Activated naive CD4-positive, alpha-beta T cell treated with anti-CD3 and anti-CD28 coated beads for 36 hours (primary cell): ENCODE measurements at places on chromosomes 2 and 18. TPM values are rescaled to one million over a fixed set of nuclear protein-coding genes. Genes with fewer than 3 reads are reported as not detected.

PROKR1 gene
- total RNA-seq = not detected

EFEMP1 gene
- not detected for total RNA-seq

ADAM23 gene
- total RNA-seq = 0.10 TPM

KLHL41 gene
- total RNA-seq = not detected

GAL3ST2 gene
- total RNA-seq = not detected

SMAD2 gene
- 106 TPM for total RNA-seq

WDR43 gene
- total RNA-seq = 76.5 TPM

LGALSL gene
- total RNA-seq = 1.5 TPM

KCNF1 gene
- not detected for total RNA-seq

TMEM247 gene
- not detected for total RNA-seq

MC2R gene
- not detected for total RNA-seq

DNA sequence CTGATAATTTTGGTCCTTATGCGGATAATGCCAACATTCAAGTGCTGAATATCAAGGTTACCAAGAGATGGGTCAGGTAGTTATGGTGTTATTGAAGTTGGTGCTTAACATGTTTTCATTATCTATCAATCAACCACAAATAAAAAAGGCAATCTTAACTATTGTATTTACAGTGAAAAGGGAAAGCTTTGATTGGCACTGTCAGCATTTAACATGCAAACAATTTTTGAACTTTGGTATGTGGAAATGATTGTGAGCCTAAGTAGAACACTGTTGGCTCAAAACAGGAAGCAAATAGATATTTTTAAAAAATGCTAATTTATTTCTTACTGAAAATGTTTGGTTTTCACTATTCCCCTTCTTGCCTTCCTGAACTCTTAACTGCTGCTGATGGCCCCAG, 21.9 kb downstream of the APLF start:
- H3K4me3 ChIP-seq = no peak overlapping the region
- no peak for DNase-seq
- H3K36me3 ChIP-seq = peaks cover 1% of the 10 kb centered on the region
- H3K27me3 ChIP-seq = no peaks in the 10 kb centered on the region
- H3K4me1 ChIP-seq = peaks cover 2% of the 10 kb centered on the region

- peaks cover 13% of the 10 kb centered on the region for H3K4me1 ChIP-seq
- peak; percentile 74 for DNase-seq
- H3K27ac ChIP-seq = no peak overlapping the region
- no peak overlapping the region for H3K4me3 ChIP-seq
- H3K27me3 ChIP-seq = no peaks in the 10 kb centered on the region
Observed at GRCh38 chr2:174771631-174772471, 7.6 kb upstream of the CHRNA1 start.

- no peaks in the 10 kb centered on the region for H3K27me3 ChIP-seq
- no peak overlapping the region for H3K27ac ChIP-seq
- peaks cover 8% of the 10 kb centered on the region for H3K4me1 ChIP-seq
- DNase-seq = no peak
- no peak overlapping the region for H3K4me3 ChIP-seq
- peaks cover 10% of the 10 kb centered on the region for H3K36me3 ChIP-seq
Observed at GRCh38 chr2:10159581-10160131, 37.1 kb downstream of the RRM2 start.

GRCh38 chr2:853203-853870, 97.3 kb upstream of the SNTG2 start:
- no peaks in the 10 kb centered on the region for H3K27me3 ChIP-seq
- no peak overlapping the region for H3K27ac ChIP-seq
- DNase-seq = no peak
- no peak overlapping the region for H3K4me3 ChIP-seq
- H3K4me1 ChIP-seq = peaks cover 19% of the 10 kb centered on the region

DNA sequence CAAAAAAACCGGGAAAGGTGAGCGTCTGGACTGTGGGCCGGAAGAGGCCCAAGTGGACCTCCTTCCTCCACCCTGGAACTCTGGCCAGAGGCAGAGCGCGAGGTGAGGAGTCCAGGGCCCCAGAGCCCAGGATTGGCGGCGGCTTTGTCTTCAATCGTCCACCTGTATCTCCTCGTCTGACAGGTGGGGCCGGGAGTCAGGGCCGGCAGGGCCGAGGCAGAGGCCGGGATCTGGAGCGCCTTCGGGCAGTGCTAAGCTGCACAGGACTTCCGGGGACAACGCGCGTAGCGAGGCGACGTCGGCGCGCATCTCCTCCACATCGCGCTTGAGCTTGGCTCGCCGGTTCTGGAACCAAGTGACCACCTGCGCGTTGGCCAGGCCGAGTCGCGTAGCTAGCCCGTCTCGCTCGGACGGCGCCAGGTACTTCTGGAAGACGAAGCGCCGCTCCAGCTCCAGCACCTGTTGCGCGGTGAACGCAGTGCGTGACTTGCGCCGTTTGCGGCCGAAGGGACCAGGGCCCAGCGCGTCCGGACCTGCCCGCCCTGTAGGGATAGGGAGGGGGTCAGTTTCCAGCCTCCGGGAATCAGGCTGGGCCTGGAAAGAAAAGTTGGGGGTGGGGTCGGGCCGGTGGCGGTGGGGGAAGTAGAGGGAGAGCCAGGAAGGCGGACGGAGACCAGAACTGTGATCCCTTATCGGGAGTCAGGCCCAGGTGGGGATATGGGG, 1.5 kb downstream of the LBX2 start:
- H3K27me3 ChIP-seq = peaks cover 51% of the 10 kb centered on the region
- peak overlapping the region; percentile 67 for H3K4me3 ChIP-seq
- peaks cover 6% of the 10 kb centered on the region for H3K36me3 ChIP-seq
- DNase-seq = no peak
- H3K4me1 ChIP-seq = peaks cover 30% of the 10 kb centered on the region
- H3K27ac ChIP-seq = no peak overlapping the region

GRCh38 chr2:217933617-217933993, 69.2 kb downstream of the TNS1 start:
- no peak overlapping the region for H3K4me3 ChIP-seq
- DNase-seq = no peak
- H3K36me3 ChIP-seq = no peaks in the 10 kb centered on the region
- H3K4me1 ChIP-seq = no peaks in the 10 kb centered on the region

- no peaks in the 10 kb centered on the region for H3K36me3 ChIP-seq
- DNase-seq = no peak
- no peak overlapping the region for H3K4me3 ChIP-seq
- H3K27me3 ChIP-seq = no peaks in the 10 kb centered on the region
- no peaks in the 10 kb centered on the region for H3K4me1 ChIP-seq
- H3K27ac ChIP-seq = no peak overlapping the region
Observed at GRCh38 chr2:232971744-232972143, 41.3 kb downstream of the NGEF start.

DNA sequence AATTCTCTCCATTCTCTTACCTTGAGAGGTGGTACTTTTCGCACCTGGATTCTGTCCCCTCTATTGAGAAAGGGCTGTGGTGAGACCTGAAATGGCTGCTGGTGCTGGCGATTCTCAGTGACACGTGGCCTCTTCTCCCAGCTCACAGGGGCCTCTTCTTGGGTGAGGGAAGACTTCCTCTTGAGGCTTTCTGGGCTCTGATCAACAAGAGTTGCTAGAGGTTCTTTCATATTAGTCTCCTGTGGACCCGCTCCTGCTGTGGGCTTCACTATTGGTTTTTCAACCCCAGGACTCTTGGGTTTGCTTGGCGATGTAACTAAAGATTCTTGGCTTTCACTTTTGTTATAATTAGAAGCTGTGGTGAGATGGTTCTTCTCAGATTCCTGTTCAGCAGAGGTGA, 76.3 kb upstream of the DTNB start:
- no peak overlapping the region for H3K4me3 ChIP-seq
- no peaks in the 10 kb centered on the region for H3K27me3 ChIP-seq
- H3K4me1 ChIP-seq = peaks cover 12% of the 10 kb centered on the region
- peaks cover 31% of the 10 kb centered on the region for H3K36me3 ChIP-seq

DNA sequence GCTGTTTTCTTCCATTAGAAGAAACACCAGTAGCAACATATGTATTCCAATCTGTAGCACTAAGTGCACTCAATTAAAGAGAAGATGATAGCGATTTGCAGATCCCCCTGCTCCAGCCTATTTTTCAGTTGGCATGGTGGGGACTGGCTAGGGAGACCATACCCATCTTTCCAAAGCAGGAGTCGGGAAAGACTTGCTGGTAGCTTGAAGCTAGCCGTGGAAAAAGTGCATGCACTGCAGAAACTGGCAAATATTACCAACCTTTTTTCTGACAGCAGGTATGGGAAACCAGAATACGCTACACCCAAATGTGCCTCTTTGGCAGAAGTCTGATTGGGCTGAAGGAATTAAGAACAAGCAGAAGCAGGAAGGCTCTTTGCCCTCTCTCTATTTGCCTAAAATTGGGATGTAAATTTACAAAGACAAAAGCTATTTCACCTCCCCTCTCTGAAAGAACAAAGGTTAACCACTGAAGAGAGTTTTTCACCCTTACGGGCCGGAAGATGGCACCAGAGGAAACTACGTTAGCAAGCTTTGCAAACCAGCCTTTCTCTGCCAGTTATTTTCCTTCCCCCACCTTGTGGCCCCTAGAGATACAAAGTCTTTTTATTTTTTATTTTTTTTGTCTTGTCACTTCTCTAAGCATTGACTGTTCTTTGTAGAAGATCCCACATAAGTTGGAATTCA, 273.1 kb downstream of the DLGAP1 start:
- no peak overlapping the region for H3K27ac ChIP-seq
- no peaks in the 10 kb centered on the region for H3K4me1 ChIP-seq
- no peaks in the 10 kb centered on the region for H3K36me3 ChIP-seq
- H3K27me3 ChIP-seq = no peaks in the 10 kb centered on the region
- no peak for DNase-seq
- no peak overlapping the region for H3K4me3 ChIP-seq

DNA sequence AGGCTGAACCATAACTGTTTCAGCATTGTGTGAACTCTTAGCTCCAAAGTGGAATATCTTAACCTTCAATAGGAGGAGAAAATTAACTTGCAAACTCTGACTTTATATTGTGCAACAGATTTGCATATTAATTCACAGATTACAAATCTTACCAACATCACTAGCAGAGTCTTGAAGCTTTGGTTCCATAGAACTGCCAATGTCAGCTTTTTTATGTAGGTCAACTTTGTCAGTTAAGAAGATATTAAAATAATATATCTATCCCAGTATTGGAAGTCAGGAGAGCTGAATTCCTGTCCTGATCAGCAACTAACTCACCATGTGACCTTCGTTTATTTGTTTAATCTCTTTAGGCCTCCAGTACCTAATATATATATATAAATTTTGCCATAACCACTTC, 121.8 kb downstream of the EPHA4 start:
- no peaks in the 10 kb centered on the region for H3K27me3 ChIP-seq
- H3K27ac ChIP-seq = no peak overlapping the region
- H3K36me3 ChIP-seq = no peaks in the 10 kb centered on the region
- H3K4me3 ChIP-seq = no peak overlapping the region

- H3K4me1 ChIP-seq = no peaks in the 10 kb centered on the region
- no peak for DNase-seq
- H3K27me3 ChIP-seq = peaks cover 13% of the 10 kb centered on the region
- H3K27ac ChIP-seq = no peak overlapping the region
- no peak overlapping the region for H3K4me3 ChIP-seq
Observed at GRCh38 chr2:170446078-170446477, 268.1 kb downstream of the MYO3B start.

DNA sequence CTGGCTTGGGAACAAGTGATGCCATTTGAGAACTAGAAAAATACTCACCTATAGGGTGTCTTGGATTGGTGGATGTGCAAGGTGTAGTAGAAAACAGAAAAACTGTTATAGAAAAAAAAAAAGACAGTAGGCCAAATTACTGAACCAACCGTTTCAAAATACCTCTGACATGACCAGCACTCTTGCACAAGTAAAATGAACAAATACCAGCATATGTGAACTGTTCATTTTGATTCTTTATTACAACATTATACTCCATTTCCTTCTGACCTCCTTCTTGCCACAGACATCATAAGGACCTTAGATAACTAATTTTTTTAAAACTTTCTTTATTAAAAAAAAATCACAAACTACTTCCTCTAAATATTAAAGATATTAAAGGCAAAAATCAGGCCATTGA, 125.5 kb downstream of the ATAD2B start:
- H3K27me3 ChIP-seq = no peaks in the 10 kb centered on the region
- H3K27ac ChIP-seq = no peak overlapping the region
- H3K36me3 ChIP-seq = peaks cover 8% of the 10 kb centered on the region
- no peak overlapping the region for H3K4me3 ChIP-seq

GRCh38 chr2:109481196-109481555, 132.6 kb downstream of the SEPTIN10 start:
- H3K27ac ChIP-seq = no peak overlapping the region
- no peak for DNase-seq
- H3K4me1 ChIP-seq = no peaks in the 10 kb centered on the region
- no peaks in the 10 kb centered on the region for H3K36me3 ChIP-seq
- no peaks in the 10 kb centered on the region for H3K27me3 ChIP-seq

- H3K4me1 ChIP-seq = no peaks in the 10 kb centered on the region
- no peaks in the 10 kb centered on the region for H3K36me3 ChIP-seq
- no peak overlapping the region for H3K27ac ChIP-seq
Observed at GRCh38 chr2:141201016-141201565, 929.7 kb downstream of the LRP1B start.

GRCh38 chr2:230658877-230659652, 53.6 kb upstream of the CAB39 start:
- peak; percentile 87 for DNase-seq
- peaks cover 86% of the 10 kb centered on the region for H3K4me1 ChIP-seq
- no peaks in the 10 kb centered on the region for H3K36me3 ChIP-seq

DNA sequence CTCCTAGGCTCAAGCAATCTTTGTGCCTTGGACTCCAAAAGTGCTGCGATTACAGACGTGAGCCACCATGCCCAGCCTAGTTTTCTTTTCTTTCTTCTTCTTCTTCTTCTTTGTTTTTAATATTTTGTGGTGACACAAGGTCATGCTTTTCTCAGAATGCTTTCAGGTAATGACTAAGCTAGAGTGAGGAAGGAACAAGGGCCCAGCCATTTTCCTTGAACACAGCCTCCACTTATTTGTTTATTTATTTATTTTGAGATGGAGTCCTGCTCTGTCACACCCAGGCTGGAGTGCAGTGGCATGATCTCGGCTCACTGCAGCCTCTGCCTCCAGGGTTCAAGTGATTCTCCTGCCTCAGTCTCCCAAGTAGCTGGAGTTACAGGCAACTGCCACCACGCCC, 74.3 kb upstream of the ST3GAL5 start:
- no peak for DNase-seq
- peaks cover 5% of the 10 kb centered on the region for H3K4me1 ChIP-seq
- no peaks in the 10 kb centered on the region for H3K27me3 ChIP-seq
- H3K27ac ChIP-seq = no peak overlapping the region
- no peak overlapping the region for H3K4me3 ChIP-seq

- DNase-seq = no peak
- H3K27me3 ChIP-seq = no peaks in the 10 kb centered on the region
- H3K36me3 ChIP-seq = no peaks in the 10 kb centered on the region
- H3K4me1 ChIP-seq = no peaks in the 10 kb centered on the region
- H3K4me3 ChIP-seq = no peak overlapping the region
- H3K27ac ChIP-seq = no peak overlapping the region
Observed at GRCh38 chr2:103176294-103176915, 414.6 kb downstream of the TMEM182 start.

GRCh38 chr2:108983610-108984009, 5.4 kb downstream of the EDAR start:
- no peak overlapping the region for H3K27ac ChIP-seq
- H3K27me3 ChIP-seq = no peaks in the 10 kb centered on the region
- H3K4me1 ChIP-seq = peaks cover 82% of the 10 kb centered on the region

- no peak overlapping the region for H3K4me3 ChIP-seq
- no peaks in the 10 kb centered on the region for H3K36me3 ChIP-seq
- no peak for DNase-seq
- H3K27me3 ChIP-seq = no peaks in the 10 kb centered on the region
- H3K27ac ChIP-seq = no peak overlapping the region
Observed at GRCh38 chr2:46774499-46775228, 140.9 kb downstream of the MCFD2 start.

GRCh38 chr18:43481069-43481468, 203.8 kb upstream of the SYT4 start:
- H3K36me3 ChIP-seq = no peaks in the 10 kb centered on the region
- no peak overlapping the region for H3K27ac ChIP-seq
- no peak for DNase-seq
- H3K27me3 ChIP-seq = no peaks in the 10 kb centered on the region
- H3K4me3 ChIP-seq = no peak overlapping the region
- no peaks in the 10 kb centered on the region for H3K4me1 ChIP-seq
